ENCODE measurements at places on chromosomes 1 and 21.

GRCh38 chr1:173153503-173153902 lies 53.6 kb downstream of the TNFSF4 start:
- DNase-seq: no peak

GRCh38 chr1:209650454-209650853 lies 1.8 kb downstream of the LAMB3 start:
- DNase-seq: no peak

DNA sequence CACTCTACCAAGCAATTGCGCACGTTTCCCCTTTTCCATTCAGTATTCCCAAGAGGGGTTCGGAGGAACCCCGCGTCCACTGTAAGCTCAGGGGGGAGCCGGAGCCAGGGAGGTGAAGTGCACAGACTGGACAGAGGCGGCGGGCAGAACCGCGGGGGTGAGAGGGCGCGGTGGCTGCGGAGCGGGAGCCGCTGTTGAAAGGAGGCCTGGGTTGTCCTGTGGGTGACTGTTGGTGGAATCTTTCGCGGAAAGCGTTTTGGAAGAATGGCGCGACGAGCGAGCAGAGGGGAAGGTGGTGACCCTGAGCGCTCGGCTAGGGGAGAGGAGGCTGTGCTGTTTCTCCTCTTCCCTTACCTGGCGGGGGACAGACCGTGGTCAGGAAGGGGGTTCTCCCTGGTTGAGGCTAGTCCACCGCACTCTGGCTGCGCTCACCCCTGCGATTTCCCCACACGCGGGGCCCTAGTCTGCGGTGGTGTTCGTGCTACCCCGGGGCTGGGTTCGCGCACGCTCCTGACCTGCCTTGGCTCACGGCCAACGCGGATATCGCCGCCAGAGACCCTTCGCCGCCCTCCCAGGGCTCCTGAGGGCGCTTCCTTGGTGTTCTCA lies 92.8 kb downstream of the PRKAB2 start:
- DNase-seq: no peak

DNA sequence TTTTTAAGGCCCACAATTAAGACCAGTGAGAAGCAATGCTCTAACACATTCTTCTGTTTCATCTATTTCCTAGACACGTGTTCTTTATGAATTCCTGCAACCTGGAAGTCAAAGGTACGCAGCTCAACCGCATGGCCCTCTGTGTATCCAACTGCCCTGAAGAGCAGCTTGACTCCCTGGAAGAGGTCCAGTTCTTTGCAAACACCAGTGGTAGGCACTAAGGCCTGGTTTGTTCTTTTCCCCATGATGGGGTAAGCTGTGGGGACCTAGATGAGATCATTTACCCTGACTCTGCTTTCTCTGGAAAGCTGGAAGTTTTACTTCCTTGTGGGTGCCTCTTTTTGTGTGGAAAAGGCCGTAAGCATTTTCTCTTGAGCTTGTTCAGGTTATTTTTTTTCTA lies 7.3 kb downstream of the SLC44A3 start:
- DNase-seq: no peak
